ENCODE measurements at places on chromosomes 6 and 20. TPM values are rescaled to one million over a fixed set of nuclear protein-coding genes. Genes with fewer than 3 reads are reported as not detected.

CCR6 gene
- not detected for polyA plus RNA-seq

LY86 gene
- polyA plus RNA-seq = 2.2 TPM

RAET1G gene
- 0.75 TPM for polyA plus RNA-seq

PTK6 gene
- polyA plus RNA-seq = 0.61 TPM

MICB gene
- polyA plus RNA-seq = 1.2 TPM

GPSM3 gene
- 8.4 TPM for polyA plus RNA-seq

LY6G6D gene
- polyA plus RNA-seq = not detected

GNAS-AS1 gene
- polyA plus RNA-seq = 1.3 TPM

POPDC3 gene
- polyA plus RNA-seq = 0.26 TPM

LY6G6C gene
- 0.22 TPM for polyA plus RNA-seq

SNAP91 gene
- polyA plus RNA-seq = 0.54 TPM

WFDC10B gene
- polyA plus RNA-seq = not detected

ESR1 gene
- 0.79 TPM for polyA plus RNA-seq

CALHM4 gene
- 0.94 TPM for polyA plus RNA-seq

OXT gene
- polyA plus RNA-seq = 0.40 TPM

GNMT gene
- 0.64 TPM for polyA plus RNA-seq

C20orf144 gene
- 0.19 TPM for polyA plus RNA-seq

PNPLA1 gene
- polyA plus RNA-seq = 3.0 TPM

HRH3 gene
- not detected for polyA plus RNA-seq

DDX27 gene
- 45.7 TPM for polyA plus RNA-seq

CST7 gene
- polyA plus RNA-seq = 0.12 TPM

OR2B6 gene
- 0.17 TPM for polyA plus RNA-seq

AK9 gene
- polyA plus RNA-seq = 14.9 TPM

SLPI gene
- polyA plus RNA-seq = not detected

STMN3 gene
- 26.7 TPM for polyA plus RNA-seq

SLC32A1 gene
- 1.2 TPM for polyA plus RNA-seq

TMEM74B gene
- 2.6 TPM for polyA plus RNA-seq

C20orf141 gene
- polyA plus RNA-seq = not detected

CRISP3 gene
- 0.55 TPM for polyA plus RNA-seq

Measured in right renal cortex interstitium (tissue), 3 donors.